NCI-H1930 (cell line): ENCODE measurements at places on chromosomes 3 and 15.

GRCh38 chr3:74613060-74613459 is 1.4 kb downstream of the CNTN3 start:
- no peak for DNase-seq

- peak; percentile 22 for DNase-seq
Measured at GRCh38 chr3:115512565-115513415, 110.5 kb upstream of the GAP43 start.

- DNase-seq, result no peak
Measured at GRCh38 chr15:39392469-39393047, 188.3 kb upstream of the THBS1 start.

GRCh38 chr3:85433319-85433718 is 474.5 kb downstream of the CADM2 start:
- no peak for DNase-seq

GRCh38 chr3:127371334-127371733 is 83.5 kb upstream of the PRR20G start:
- DNase-seq, result no peak

- peak; percentile 11 for DNase-seq
Measured at GRCh38 chr15:52677593-52678467, 1.4 kb downstream of the ATOSA start.

DNA sequence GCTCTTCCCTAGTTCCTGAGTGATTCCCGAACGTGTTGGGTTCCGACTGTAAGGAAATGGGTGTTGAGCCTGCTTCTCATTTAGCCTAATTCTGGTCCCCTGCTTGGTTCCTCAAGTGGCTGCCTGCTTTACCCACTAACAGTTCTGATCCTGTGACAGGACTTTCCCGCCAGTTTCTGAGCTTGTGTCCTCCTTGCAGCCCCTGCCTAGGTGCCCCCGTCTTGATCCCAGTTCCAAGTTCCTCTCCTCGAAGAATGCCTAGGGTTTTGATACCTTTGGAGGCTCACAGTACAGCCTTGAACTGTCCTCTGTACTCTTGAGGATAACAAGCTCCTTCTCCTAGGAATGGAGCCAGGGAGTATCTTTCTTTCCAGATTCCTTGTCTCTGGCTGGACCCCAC is 12.0 kb upstream of the RASGRF1 start:
- DNase-seq, result no peak

DNA sequence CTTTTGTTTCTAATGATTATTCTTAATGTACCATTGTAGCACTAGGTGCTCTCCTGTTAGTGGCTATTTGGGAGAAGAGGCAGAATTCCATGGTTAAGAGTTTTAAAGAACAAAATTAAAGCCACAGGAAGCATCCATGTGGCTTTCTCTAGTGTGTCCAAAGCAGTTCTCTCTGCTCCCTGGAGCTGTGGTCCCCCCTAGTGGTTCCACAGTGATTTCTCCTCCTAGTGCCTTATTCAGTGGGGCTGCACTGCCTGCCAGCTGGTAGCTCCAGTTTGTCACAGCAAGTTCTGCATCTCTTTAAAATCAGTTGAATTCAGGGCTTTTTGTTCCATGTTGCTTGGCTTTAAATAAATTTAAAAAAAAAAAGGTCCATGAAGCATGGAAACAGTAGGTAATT is 39.6 kb upstream of the FAM98B start:
- no peak for DNase-seq

GRCh38 chr3:71076361-71077002 is 507.0 kb downstream of the FOXP1 start:
- DNase-seq, result no peak

GRCh38 chr3:29319262-29319661 is 38.4 kb downstream of the RBMS3 start:
- DNase-seq, result no peak

- DNase-seq, result no peak
Measured at GRCh38 chr15:38522922-38523321, 41.7 kb downstream of the RASGRP1 start.

GRCh38 chr3:49349348-49350114 is 8.6 kb downstream of the GPX1 start:
- no peak for DNase-seq

- DNase-seq, result no peak
Measured at GRCh38 chr15:84572231-84572630, 28.6 kb upstream of the ZSCAN2 start.

- no peak for DNase-seq
Measured at GRCh38 chr15:51132384-51133139, 37.9 kb upstream of the TNFAIP8L3 start.

DNA sequence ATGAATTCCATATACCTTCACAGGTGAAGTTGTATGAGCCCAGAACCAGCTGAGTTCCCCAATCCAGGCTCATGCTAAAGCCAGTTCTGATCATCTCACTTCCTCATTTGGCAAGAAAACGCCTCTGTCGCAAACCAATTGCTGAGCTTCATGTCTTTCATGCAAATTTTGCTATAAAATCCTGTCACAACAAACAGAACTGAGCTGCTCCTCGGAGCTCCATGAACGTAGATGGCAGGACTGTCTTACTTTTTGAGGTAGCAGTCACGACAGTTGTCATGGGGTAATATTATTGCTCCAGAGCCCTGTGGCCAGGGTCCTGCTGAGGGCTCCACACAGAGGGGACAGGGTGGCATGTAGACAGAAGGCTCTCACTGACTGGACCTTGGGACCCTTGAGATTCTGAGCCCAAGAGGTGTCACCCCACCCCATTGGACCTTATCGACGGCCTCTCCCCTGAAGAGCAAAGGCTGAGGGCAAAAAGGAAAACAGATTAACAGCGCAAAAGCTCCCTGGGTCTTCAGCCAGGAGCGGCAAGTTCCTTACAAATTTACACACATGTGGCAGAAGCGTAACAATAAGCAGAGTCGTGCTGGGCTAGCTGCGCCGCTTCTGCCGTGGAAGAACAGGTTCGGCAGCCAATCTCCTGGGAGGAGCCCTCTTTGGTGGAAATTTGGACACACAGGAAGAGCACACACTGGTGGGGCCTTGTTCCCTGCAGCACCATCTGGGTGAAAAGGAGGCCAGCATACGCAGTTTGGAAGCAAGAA is 249.2 kb downstream of the OPA1 start:
- no peak for DNase-seq

DNA sequence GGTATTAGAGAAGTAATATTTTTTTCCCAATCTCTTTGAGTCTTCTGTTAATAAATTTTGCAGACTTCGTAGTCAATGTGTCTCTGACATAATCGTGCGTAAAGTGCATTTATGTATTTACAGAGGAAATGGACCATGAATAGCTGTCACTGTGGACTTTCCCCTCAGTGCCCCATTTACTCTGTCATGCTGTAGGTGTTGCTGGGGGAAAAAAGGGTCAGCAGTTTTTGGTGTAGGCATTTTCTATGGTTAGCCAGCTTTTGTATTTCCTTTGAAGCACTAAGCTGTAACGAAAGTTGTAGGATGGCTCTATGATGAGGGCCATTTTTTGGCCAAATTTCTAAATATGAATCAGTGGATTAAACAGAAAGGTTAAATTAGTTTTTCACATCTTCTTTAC is 598.4 kb downstream of the FGF12 start:
- no peak for DNase-seq

DNA sequence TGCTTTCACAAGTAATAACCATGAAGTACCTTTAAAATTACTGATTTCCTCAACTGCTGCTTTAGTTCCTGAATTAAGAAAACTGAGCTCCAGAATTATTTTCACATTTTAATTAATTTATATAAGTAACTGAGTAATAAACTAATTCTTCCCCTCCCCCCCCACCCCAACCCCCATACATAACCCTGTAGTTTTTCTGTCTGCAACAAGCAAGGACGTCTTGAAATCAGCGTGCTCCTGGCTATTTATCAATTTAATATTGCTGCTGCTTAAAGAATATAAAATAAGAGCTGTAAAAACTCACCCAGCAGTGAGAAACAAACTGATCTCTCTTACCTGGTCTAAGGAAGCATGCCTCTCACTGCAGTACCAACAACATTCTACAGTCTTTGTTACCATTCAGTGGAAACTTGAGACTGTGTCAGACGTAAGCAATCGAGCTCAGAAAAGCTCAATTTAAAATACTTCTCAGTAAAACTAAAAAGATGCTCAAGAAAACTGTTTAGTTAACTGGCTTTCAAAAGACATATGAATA is 121.0 kb downstream of the TFDP2 start:
- DNase-seq, result no peak

DNA sequence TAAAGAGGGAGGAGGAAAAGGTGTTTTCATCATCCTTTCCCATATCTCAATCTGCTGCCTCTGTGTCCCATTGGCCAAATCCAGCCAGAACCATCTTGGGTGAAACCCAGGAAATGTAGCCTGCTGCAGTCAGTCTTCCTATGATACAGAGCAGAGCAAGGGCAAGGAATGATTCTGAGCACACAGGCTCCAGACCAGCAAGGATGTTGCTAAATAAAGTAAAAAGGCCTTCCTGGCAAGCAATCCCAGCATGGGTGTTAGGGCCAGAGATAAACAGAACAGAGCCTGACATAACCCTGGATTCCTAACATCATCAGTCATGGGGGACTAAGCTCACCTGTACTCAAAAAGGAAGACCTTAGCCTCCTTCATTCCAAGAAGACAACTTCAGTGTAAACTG is 90.7 kb upstream of the AGTR1 start:
- DNase-seq, result no peak

DNA sequence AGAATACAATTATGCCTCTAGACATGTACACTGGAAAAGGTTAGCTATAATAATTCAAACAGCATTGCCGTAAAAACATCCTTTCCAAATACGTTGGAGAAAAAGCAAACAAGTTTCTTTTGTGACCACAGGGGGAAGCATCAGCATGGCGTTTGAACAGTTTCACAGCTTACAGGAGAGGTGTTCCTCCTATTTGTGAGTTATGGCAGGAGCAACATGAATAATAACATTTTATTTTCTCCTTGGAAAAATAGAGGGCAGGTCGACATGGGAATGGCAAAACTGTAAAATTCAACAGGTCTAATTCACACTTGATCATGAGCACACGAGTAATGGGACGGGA is 39.7 kb upstream of the GADL1 start:
- peak; percentile 57 for DNase-seq

DNA sequence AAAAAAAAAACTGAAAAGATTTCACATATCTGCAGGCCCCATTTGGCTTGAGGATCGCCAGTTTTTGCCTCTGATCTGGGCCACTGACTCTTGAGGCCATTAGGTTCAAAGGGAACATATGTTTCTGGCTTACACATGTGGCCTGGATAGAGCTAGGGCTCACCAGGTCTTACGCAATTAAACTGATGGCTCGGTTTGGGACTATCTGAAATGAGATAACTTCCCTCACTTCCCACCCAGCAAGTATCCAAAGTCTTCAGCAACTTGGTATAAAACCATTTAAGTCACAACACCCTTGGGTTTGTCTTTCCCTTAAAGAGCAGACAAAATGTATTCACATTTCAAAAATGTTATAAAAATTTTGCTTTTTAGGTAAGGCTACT is 36.3 kb downstream of the LRIG1 start:
- DNase-seq, result no peak

GRCh38 chr3:13770170-13771169 is 109.4 kb downstream of the WNT7A start:
- DNase-seq, result no peak

DNA sequence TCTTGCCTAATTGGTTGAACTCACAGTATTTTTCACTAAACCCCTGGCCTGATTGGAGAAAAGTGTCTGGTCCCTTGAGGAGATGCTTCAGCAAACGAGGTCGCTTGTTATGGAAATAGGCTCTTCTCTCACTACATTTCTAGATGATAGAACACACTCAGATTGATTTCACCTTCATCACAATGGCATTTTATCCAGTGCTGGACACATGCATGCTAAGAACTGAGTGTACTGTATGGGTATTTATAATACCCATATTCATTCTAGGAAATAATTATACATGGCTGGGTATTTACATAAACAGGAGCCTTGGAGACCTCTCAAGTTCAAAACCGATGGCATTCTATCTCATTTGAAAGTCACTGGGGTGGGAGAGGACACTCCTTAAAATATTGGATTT is 444.9 kb downstream of the LPP start:
- no peak for DNase-seq

DNA sequence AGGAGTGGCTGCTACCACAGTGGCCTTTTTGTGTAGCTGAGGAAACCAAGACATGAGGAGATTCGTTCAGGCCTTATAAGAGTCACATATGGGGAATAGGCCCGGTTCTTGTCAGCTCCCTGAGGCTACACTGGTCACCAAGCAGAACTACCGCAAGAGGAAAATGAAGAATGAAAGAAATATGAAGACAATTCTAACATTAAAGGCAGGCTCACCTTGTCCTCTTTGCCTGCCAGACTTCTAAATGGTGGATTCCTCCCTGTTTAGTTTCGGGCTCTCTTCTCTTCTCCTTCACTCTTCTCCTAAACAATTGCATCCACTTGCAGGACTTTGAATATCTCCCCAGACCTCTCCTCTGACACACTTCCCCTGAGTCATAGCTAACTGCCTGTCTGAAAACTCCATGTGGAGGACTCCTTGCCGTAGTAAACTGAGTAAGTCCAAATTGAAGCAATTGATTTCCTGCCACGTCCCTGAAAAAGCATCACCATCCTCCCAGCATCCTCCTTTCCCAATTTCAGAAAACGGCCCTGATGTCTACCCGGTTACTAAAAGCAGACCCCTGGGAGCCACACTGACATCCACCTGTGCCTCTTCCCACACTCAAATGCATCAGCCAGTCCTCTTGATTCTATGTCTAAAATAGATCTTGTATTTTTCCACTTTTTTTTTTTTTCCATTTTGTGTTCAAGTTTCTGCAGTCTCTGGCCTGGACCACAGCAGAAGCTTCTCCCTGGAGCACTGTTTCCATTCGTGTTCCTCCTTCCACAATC is 30.3 kb upstream of the VEPH1 start:
- no peak for DNase-seq

GRCh38 chr3:99953596-99953995 is 135.9 kb downstream of the CMSS1 start:
- no peak for DNase-seq

DNA sequence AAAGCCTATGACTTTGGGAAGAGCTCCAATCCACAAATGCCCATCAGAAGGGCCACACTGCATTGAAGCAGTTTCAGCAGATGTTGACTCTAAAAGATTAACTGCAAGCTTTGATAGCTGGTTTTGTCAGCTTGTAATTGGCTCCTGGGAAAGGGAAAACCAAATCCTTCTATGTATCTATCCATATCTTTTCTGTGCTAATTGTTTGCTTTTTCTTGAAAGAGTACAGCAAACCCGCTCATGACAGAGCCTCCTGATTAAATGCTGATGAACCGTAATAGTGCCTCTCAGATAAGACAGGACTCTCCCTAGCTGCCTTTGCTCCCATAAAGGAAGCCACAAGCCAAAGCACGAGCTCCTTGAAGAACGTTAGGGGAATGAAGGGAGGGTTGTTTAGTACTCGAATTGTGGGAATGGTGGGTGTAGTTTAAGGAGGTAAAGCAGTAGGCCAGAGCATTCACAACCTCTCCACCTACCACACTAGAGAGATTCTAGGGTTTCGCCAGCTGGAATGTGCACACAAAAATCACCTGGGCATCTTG is 33.6 kb upstream of the LRIG1 start:
- no peak for DNase-seq
